ENCODE measurements at places on chromosomes 2 and 18.

DNA sequence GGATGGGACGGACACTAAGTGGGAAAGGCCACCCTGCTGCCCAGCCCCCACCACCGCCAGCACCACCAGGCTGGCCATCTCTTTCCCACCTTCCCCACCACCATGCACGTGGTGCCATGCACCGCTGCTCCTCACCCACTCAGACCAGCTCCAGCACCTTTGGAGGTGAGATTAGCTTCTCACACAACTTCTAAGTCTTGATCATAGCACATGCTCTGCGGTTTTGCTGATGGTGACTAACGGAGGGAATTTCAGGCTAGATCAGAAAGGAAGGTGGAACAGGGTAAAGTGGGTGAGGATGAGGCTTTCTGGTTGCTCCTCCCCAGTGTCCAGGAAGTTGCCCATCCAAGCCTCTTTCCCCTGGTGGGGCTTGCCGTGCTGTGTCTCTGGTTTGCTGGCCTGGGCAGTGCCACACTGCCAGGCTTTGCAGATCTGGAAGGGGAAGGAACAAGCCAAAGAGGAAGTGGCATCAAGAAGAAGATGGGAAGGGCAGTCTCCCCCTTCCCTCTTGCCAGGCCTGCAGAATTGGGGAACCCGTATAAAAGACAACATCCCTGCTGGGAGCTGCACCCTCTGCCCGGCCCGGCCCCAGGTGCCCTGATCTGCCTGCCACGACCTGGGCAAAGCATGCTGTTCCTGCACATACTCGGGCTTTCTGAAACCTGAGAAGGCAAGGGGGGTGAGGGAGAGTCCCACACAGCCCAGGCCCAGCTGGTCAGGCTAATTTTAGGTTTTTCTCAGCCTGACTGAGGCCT, 44.3 kb upstream of the CAB39 start:
- DNase-seq = no peak

DNA sequence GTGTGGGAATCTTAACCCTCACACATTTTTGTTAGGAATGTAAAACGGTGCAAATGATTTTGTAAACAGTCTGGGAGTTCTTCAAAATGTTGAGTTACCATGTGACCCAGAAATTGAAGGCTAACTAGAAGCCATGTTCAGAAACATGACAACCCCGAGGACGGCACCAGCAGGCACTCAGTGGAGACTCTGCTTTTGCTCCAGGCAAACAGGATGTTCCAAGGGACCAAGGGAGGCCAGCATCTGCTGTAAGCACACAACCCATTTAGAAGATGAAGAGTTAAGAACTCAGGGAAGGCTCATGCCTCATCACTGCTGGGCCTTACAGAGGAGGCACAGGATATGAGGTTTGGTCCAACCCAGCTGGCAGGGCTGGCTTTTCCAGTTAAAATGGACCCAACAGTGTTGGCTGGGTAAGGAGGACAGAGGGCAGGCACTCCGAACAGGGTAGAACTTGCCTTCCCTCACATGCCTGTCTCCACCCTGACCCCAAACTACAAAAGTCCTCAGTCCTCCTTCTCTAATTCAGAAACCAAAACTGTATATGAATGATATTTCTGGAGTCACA, 23.6 kb downstream of the PARD6G start:
- no peak for DNase-seq

GRCh38 chr18:71374294-71375000, 1085.6 kb downstream of the SOCS6 start:
- peak; percentile 27 for DNase-seq

DNA sequence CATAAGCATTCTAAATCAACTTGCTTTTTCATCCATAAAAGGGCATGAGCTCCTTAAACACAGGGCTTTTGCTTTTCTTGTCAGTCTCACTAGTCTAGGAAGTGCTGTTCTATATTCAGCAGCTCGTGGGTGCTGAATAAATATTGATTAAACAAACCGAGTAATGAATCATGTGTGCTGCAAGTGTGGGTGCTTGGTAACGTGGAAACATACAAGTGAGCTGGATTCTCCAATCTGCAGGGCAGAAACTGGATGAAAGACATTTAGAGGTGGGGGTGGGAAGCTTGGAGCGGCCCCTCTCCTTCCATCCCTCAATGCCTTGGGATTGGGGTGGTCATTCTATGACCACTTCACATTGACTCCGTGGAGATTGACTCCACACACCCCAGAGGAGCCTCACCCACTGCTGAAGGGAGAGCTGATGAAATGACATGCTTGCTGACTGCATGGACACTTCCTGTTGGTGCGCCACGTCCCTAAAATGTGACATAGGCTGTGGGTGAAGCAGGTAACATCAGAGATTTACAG, 114.6 kb downstream of the DOCK10 start:
- DNase-seq = peak; percentile 26
